ENCODE measurements at places on chromosomes 4 and X.
A peak's percentile ranks its signal among the peaks of the same experiment; 100 is the strongest.

DNA sequence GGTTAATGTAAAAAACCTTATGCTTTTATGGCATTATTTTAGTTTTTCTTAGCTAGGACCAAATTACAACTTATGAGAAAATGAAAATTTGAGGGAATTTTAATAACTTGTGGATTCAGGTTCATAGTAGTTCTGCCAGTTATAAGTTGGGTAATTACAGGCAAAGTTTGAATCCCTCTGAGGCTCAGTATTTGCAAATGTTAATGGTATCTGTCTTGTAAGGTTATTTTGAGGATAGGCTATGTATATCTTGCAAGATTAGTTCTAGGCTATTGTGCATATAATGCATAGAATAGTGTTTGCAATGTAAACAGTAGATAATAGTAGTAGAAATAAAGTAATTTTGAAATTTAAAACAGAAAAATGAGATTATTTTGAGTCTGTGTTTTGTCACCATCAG is 44.7 kb upstream of the CCSER1 start:
- H3K4me1 ChIP-seq: peaks cover 12% of the 10 kb centered on the region
- H3K27me3 ChIP-seq: no peaks in the 10 kb centered on the region
- no peak overlapping the region for H3K27ac ChIP-seq

- peaks cover 3% of the 10 kb centered on the region for H3K36me3 ChIP-seq
- no peak overlapping the region for H3K4me3 ChIP-seq
Observed at GRCh38 chrX:39115166-39115565, 313.9 kb downstream of the MID1IP1 start.

DNA sequence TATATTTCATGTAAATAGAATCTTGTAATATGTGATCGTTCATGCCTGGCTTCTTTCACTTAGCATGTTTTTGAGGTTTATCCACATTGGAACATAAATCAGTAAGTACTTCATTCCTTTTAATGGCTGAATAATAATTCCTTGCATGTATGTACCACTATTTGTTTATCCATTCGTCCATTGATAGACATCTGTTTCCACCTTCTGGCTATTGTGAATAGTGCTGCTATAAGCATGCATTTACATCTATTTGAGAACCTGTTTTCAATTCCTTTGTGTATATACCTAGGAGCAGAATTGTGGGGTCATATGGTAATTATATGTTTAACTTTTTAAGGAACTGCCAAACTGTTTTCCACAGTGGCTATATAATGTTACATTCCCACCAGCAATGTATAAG is 356.7 kb upstream of the DIPK2B start:
- H3K27me3 ChIP-seq: no peaks in the 10 kb centered on the region
- H3K36me3 ChIP-seq: no peaks in the 10 kb centered on the region
- H3K27ac ChIP-seq: no peak overlapping the region
- H3K4me3 ChIP-seq: no peak overlapping the region

DNA sequence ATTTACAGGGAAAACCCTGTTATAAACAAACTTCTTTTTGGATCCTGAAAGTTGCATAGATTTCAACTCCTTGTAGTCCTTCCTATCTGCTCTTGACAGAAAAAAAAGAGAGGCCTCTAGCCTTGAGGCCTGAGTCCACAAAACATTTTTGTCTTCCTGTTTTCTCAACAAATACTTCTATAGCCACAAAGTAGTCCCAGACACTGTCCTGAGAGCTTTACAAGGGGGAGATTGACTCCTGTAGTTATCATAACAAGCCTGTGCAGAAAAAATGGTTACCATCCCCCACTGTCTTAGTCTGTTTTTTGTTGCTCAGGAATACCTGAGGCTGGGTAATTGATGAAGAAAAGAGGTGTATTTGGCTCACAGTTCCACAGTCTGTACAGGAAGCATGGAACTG is 35.2 kb downstream of the PCDH7 start:
- no peaks in the 10 kb centered on the region for H3K4me1 ChIP-seq
- DNase-seq: no peak

- DNase-seq: no peak
- H3K4me3 ChIP-seq: no peak overlapping the region
- H3K27ac ChIP-seq: no peak overlapping the region
Observed at GRCh38 chr4:76526585-76526990, 91.6 kb downstream of the SHROOM3 start.

GRCh38 chrX:69387567-69388487 is 116.3 kb upstream of the NALF2 start:
- no peak for DNase-seq
- H3K27ac ChIP-seq: no peak overlapping the region
- H3K27me3 ChIP-seq: peaks cover 5% of the 10 kb centered on the region
- H3K36me3 ChIP-seq: no peaks in the 10 kb centered on the region
- no peak overlapping the region for H3K4me3 ChIP-seq
- no peaks in the 10 kb centered on the region for H3K4me1 ChIP-seq

GRCh38 chr4:5366421-5366820 is 315.1 kb downstream of the STK32B start:
- no peak overlapping the region for H3K27ac ChIP-seq
- H3K4me3 ChIP-seq: no peak overlapping the region
- no peaks in the 10 kb centered on the region for H3K27me3 ChIP-seq
- no peaks in the 10 kb centered on the region for H3K36me3 ChIP-seq
- no peaks in the 10 kb centered on the region for H3K4me1 ChIP-seq

- peak overlapping the region; percentile 30 for H3K4me3 ChIP-seq
- peaks cover 41% of the 10 kb centered on the region for H3K4me1 ChIP-seq
- peaks cover 3% of the 10 kb centered on the region for H3K36me3 ChIP-seq
- H3K27me3 ChIP-seq: no peaks in the 10 kb centered on the region
- DNase-seq: peak; percentile 32
Observed at GRCh38 chr4:3079694-3080123, 5.2 kb downstream of the HTT start.

DNA sequence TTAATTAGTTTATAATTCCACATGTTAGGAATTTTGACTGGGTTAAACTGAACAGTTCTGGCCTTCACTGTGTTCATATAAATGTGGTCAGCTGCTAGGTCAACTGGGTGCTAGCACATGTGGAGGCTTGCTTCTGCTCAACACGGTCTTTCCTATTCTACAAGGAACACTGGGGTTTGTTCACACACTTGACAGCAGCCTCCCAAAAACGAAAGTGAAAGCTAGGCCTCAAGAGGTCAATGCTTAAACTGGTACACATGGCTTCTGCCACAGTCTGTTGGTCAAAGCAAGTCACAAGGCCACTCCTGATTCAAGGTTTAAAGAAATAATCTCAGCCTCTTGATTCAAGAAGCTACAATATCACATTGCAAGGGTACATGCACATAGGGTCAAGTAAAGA is 126.5 kb downstream of the QDPR start:
- H3K4me3 ChIP-seq: no peak overlapping the region
- H3K27ac ChIP-seq: no peak overlapping the region
- H3K36me3 ChIP-seq: no peaks in the 10 kb centered on the region
- H3K27me3 ChIP-seq: peaks cover 5% of the 10 kb centered on the region
- no peak for DNase-seq

- H3K4me1 ChIP-seq: no peaks in the 10 kb centered on the region
- DNase-seq: no peak
- no peak overlapping the region for H3K27ac ChIP-seq
- no peak overlapping the region for H3K4me3 ChIP-seq
- H3K36me3 ChIP-seq: no peaks in the 10 kb centered on the region
Observed at GRCh38 chr4:100289946-100290345, 99.7 kb upstream of the DDIT4L start.

GRCh38 chr4:4717692-4718091 is 141.8 kb upstream of the MSX1 start:
- H3K27ac ChIP-seq: no peak overlapping the region
- H3K4me1 ChIP-seq: peaks cover 3% of the 10 kb centered on the region
- peaks cover 11% of the 10 kb centered on the region for H3K36me3 ChIP-seq
- H3K4me3 ChIP-seq: no peak overlapping the region
- no peaks in the 10 kb centered on the region for H3K27me3 ChIP-seq
- no peak for DNase-seq

DNA sequence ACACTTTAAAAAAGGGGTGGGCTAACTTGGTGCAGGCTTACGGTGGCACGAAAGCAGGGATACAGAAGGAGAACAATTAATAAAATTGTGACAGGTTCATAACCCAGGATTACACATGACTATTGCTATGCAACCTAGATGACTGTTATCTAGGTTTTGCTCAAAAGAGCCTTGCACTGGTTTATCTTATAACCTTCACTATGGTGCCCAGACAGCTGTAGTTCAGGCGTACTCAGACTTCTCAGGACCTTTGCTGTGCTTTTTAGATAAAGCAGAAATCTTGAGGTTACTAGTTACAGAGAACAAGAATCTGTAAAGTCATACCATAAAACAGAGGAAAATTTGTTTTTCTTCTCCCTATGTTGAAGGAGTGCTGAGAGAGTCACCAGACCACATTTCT is 44.4 kb downstream of the UGT2A3 start:
- no peak for DNase-seq
- H3K4me1 ChIP-seq: no peaks in the 10 kb centered on the region
- H3K27ac ChIP-seq: no peak overlapping the region
- H3K36me3 ChIP-seq: no peaks in the 10 kb centered on the region

- H3K4me1 ChIP-seq: no peaks in the 10 kb centered on the region
- H3K27ac ChIP-seq: no peak overlapping the region
- H3K4me3 ChIP-seq: no peak overlapping the region
- H3K27me3 ChIP-seq: no peaks in the 10 kb centered on the region
- no peak for DNase-seq
- no peaks in the 10 kb centered on the region for H3K36me3 ChIP-seq
Observed at GRCh38 chrX:16213961-16214360, 46.7 kb downstream of the MAGEB17 start.

- H3K36me3 ChIP-seq: no peaks in the 10 kb centered on the region
- DNase-seq: no peak
- no peak overlapping the region for H3K4me3 ChIP-seq
- H3K27ac ChIP-seq: no peak overlapping the region
- H3K4me1 ChIP-seq: no peaks in the 10 kb centered on the region
Observed at GRCh38 chrX:19064175-19064574, 58.1 kb downstream of the ADGRG2 start.

DNA sequence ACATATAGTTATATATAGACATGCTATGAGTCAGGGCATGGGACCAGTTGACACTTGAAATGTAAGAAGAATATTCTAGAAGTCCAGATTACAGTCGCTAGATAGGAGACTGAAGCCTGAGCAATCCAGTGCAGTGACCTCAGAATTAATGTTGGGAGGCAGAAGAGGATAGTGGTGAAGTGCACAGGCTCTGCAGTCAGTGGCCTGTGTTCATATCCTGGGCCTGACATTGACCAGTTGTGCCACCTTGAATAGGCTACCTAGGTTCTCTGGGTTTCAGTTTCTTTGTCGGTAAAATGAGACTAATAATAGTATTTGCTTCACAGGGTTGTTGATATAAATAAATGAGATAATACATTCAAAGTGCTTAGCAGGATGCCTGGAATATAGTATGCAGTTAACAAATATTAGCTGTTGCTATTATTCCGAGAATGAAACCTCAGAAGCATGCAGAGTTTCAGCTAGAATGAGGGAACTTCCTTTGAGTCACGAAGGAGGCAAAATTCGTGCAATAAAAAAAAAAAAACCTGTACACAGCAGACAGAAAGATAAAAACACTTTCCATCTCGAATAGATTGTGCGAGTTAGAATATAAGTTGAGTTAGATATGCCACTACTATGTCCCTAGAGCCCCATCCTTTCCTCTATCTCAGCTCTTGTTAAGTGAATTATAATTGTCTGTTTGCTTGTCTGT is 4.0 kb upstream of the SH2D1A start:
- no peaks in the 10 kb centered on the region for H3K4me1 ChIP-seq
- no peak overlapping the region for H3K4me3 ChIP-seq
- H3K27ac ChIP-seq: no peak overlapping the region
- DNase-seq: no peak
- peaks cover 2% of the 10 kb centered on the region for H3K27me3 ChIP-seq
